T-helper 17 cell (primary cell): ENCODE measurements at places on chromosomes 16 and 17. TPM values are rescaled to one million over a fixed set of nuclear protein-coding genes. Genes with fewer than 3 reads are reported as not detected.

DNA sequence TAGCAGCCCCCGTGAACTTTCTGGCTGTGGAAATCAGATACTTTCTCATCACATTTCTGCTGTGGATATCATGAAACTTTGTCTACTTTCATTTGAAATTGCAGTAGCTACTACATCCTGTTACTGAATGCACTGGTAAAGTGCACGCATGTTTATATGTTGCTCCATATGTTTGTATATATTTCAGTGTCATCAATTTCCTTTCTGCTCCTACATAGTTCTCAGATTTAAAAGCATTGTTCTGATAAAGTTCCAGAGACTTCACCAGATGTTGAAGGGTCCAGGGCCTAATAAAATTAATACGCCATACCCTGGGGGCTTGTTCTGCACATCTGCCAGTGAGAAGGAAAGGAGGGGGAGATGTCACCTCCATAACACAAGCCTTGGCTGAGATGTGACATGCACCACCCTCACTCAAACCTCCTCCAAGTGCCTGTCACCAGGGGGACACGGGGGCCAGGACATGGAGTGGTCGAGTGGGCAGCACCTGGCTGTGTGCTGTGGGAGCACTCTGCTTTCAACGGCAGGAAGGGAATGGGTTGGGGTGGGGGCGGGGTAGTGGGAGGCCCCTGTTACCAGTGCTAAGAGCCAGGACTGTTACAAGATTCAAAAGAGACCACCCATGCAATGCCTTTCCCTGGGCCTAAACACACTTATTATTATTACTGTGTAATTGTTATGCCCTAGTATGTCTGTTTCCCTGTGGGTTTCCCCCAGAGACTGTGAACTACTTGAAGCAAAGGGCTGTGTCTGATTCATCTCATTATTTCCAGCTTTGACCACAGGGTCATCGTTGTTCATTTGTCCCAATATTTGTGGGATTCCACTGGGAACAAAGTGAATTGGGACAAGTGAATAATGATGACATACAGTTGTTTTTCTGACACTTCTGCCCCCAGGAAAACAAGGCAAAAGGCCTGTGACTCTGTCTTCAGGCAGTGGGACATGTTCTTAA lies 193.4 kb downstream of the FOXL1 start:
- no peak overlapping the region for H3K4me3 ChIP-seq
- H3K27ac ChIP-seq: no peak overlapping the region

- H3K27me3 ChIP-seq: no peaks in the 10 kb centered on the region
- H3K27ac ChIP-seq: no peak overlapping the region
- DNase-seq: no peak
- H3K4me1 ChIP-seq: peaks cover 27% of the 10 kb centered on the region
- H3K36me3 ChIP-seq: peaks cover 2% of the 10 kb centered on the region
- no peak overlapping the region for H3K4me3 ChIP-seq
Measured at GRCh38 chr17:67212231-67212630, 32.8 kb downstream of the HELZ start.

GRCh38 chr16:69270395-69270794 lies 40.8 kb upstream of the VPS4A start:
- DNase-seq: no peak
- no peaks in the 10 kb centered on the region for H3K27me3 ChIP-seq
- H3K36me3 ChIP-seq: peaks cover 2% of the 10 kb centered on the region
- H3K4me1 ChIP-seq: peaks cover 7% of the 10 kb centered on the region

- peak overlapping the region; percentile 94 for H3K4me3 ChIP-seq
- no peaks in the 10 kb centered on the region for H3K36me3 ChIP-seq
- DNase-seq: peak; percentile 79
Measured at GRCh38 chr16:31487720-31488467, 5.0 kb downstream of the SLC5A2 start.

G6PC1 gene
- total RNA-seq: not detected

FN3K gene
- 3.2 TPM for total RNA-seq
